ENCODE measurements at places on chromosomes 12 and 14.
A peak's percentile ranks its signal among the peaks of the same experiment; 100 is the strongest.

DNA sequence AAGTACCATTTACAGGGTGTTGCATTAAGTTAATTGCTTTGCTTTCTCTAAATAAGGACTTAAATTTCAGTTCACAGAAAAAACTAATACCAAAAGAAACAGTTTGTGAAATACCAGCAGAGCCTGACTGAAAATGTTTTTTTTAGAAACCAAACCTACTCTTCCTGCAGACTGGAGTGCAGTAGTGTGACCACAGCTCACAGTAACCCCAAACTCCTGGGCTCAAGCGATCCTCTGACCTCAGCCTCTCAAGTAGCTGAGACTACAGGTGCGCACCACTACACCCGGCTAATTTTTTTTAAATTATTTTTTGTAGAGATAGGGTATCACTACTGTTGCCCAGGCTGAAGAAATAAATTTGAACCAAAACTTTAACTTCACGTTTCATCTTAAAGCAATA lies 103.5 kb upstream of the PLEKHA5 start:
- DNase-seq, result no peak

GRCh38 chr14:51209457-51209856 lies 30.6 kb upstream of the TMX1 start:
- no peak for DNase-seq

DNA sequence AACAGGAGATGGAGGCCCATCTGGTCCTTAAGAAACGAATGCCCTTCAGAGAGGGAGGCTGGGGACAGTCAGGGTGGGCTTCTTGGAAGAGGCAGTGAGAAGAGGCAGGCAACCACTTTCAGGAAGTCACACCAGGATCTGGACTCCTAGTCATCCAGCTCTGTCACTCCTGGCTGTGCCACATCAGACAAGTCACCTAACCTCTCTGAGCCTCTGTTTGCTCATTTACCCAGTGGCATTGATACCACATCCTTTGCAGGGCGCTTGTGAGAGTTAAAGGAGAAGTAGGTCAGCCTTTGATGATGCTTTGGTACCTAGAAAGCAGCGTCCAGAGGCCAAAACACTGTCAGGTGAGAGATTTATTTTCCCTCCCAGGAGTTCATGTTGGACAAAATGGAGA lies 11.1 kb downstream of the CCDC197 start:
- no peak for DNase-seq

GRCh38 chr12:49985981-49986380 lies 13.2 kb downstream of the AQP6 start:
- no peak for DNase-seq

DNA sequence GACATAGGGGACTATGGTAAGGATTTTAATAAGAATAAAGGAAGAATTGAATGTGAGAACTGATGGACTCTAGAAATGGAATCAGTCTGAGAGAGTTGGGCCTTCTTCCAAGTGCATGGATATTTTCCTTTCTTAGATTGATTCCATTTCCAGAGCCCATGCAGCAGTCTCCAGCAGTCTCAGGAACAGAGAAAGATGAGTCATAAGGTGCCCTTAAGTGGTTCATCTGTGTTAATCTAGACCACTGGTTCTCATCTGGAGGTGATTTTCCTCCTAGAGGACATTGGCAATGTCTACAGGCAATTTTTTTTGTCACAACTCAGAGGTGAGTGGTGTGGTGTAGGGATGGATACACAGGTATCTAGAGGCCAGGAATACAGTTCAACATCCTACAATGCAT lies 25.9 kb downstream of the TRIM9 start:
- DNase-seq, result no peak

DNA sequence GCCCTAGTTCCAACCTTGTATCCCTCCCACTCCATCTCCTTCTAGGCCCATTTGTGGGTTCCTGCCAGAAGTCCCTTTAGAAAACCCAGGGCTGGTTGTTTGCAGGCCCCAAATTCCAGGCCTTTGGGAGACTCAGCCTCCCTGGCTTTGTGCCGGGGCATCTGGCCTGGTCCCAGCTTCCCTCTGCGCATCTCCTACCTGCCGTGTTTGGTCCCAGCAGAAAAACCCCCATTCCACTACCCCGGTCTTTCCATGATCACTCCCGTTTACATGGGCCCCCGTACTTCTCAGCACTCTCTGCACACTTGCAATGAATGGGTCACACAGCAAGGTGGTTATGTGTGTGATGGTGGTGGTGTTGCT lies 15.3 kb downstream of the KMT5A start:
- DNase-seq, result no peak

- peak; percentile 23 for DNase-seq
Measured at GRCh38 chr14:95236221-95236620, 78.9 kb upstream of the DICER1 start.

DNA sequence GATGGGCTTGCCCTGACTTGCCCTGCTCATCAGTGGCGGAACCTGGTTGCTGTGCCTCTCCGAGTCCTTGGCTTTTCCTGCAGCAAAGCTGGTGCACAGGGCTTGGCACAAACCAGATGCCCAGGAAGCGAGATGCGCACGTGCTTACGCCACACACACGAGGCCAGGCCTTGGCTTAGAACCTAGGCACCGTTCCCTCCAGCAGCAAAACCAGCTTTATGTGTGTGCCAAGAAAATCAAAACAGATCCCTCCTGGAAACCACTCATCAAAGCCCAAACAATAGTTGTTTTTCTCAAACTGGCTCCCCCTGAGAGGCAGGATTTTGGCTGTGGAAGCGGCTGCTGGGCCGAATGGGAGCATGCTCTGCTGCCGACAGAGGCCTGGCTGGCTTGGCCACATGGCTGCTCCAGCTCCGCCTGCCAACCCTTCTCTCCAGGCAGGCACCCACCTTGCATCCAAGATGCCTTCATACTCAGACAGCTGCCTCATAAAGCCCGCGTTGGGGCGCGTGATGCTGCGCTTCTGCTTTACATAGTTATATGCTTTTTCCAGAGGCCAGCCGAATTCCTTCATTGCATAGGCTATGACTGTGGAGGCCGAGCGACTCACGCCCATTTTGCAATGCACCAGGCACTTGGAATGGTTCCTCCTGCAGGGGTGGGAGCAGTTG lies 58.7 kb downstream of the SSH1 start:
- DNase-seq, result no peak

GRCh38 chr14:71688576-71688975 lies 243.7 kb upstream of the RGS6 start:
- no peak for DNase-seq

GRCh38 chr12:7023114-7023513 lies 4.8 kb upstream of the LPCAT3 start:
- no peak for DNase-seq

DNA sequence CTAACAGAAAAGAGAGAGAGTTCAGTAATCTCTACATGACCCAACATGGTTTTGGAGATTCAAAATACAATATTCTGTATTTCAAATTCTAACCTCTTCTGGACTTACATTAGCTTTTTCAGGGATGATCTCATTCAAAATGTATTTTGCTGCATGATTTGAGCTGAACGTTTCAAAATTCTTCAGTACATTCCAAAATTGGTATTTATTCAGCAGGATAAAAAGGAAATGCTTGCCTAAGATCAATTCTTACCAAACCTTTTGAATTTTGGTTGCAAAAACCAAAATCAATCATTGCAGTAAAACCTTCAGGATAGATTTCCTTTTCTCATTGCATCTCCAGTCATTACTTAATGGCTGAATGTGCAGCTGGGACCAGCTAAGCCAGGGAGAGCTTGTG lies 1761.3 kb upstream of the SEL1L start:
- DNase-seq, result no peak

DNA sequence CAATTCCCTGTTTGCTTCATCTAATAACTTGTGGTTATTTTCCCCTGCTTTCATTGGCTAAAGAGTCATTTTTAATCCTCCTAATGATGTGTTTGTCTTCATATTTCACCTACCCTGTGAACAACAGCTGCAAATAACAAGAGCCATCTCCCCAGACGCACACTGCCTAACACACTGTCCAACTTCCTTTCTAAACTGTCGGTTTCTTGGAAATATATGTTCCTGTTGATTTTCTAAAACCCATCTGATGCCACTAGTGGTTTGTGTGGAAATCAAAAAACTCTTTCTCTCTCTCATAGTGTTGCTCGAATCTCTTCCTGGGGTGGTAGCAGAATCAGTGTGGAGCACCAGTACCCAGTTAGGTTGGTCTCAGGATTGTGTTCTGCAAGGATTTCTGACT lies 226.9 kb downstream of the EPS8 start:
- DNase-seq, result no peak

DNA sequence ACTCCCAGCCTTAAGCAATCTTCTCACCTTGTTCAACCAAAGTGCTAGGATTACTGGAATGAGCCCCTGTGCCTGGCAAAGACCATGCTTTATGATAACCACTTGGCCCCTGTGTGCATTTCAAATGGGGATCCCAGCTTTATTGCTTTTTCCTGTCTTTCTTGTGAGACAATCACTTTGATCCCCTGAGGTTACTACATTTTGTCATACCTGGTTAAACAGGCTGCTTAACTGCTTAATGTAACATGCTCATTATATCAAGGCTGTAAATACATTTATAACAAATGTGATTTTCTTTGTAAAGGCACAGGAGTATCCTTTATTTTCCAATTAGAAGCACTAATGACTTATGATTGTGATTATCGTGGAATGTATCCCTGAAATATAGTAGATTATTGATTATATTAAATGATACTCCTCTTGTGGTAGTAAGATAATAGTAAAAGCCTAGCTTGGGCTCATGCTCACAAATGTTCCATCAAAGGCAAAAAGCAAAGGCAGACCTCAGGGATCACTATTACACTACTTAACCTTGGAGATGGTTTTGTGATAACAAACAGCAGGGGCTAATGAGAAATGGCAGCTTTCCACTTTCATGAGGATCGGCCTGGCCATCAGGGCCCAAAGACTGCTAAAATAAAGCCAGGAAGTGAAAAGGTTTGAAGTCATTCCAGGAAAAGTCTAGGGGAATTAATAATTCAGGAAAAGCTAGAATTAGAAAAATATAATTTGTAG lies 290.8 kb upstream of the MDGA2 start:
- DNase-seq, result no peak

DNA sequence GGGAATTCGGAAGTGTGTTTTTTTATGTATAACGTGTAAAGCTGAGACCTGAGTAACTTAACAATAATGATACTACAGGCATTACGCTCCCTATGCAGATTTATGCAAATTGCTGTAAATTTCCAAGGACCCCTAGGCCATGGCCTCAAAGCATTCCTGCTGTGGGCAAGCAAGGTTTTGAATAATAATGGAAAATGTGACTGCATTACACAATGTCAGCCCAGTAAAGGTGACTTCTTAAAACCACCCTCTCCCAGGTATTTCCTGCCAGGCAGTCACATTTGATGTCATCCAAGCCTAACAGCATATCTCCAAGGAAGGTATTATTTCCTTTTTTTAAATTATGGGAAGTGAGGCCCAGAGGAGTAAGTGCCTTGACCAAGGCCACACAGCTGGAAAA lies 621.0 kb downstream of the BCL11B start:
- no peak for DNase-seq

GRCh38 chr14:95222151-95222631 lies 64.9 kb upstream of the DICER1 start:
- no peak for DNase-seq

GRCh38 chr14:72186523-72186922 lies 254.3 kb downstream of the RGS6 start:
- DNase-seq, result no peak

- no peak for DNase-seq
Measured at GRCh38 chr14:79136071-79137044, 966.2 kb downstream of the NRXN3 start.

DNA sequence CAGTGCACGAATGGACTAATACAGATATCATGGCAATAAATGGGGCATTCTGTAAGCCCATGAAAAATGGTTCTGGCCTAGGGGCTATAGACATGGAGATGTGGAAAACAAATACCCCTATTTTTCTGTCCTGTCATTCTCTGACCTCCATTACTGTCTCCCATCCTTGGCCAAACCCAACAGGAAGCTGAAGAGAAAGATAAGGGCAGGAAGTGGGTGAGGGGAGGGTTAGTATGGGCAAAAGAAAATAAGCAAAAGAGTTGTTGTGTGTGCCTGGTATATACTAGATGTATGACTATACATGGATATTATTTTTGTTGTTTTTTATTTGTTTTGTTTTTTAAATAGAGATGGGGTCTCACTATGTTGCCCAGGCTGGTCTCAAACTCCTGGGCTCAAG lies 339.3 kb downstream of the PCNX1 start:
- peak; percentile 15 for DNase-seq

Measured in NB4 (cell line).